Stomach (tissue), 19 donors: ENCODE measurements at places on chromosomes 5 and 9. TPM values are rescaled to one million over a fixed set of nuclear protein-coding genes. Genes with fewer than 3 reads are reported as not detected.

GAPT gene
- 4.9 TPM for polyA plus RNA-seq

- no peaks in the 10 kb centered on the region for H3K36me3 ChIP-seq
- no peak overlapping the region for H3K4me3 ChIP-seq
- no peak overlapping the region for H3K27ac ChIP-seq
These were observed 766.2 kb downstream of the PTPRD start for GRCh38 chr9:9846557-9846956.

GRCh38 chr5:1804001-1804690, 2.9 kb downstream of the NDUFS6 start:
- H3K4me1 ChIP-seq = peaks cover 41% of the 10 kb centered on the region
- H3K27me3 ChIP-seq = no peaks in the 10 kb centered on the region
- no peak overlapping the region for H3K27ac ChIP-seq
- H3K4me3 ChIP-seq = no peak overlapping the region
- peaks cover 66% of the 10 kb centered on the region for H3K36me3 ChIP-seq
- DNase-seq = no peak

TMEM215 gene
- not detected for polyA plus RNA-seq

DNA sequence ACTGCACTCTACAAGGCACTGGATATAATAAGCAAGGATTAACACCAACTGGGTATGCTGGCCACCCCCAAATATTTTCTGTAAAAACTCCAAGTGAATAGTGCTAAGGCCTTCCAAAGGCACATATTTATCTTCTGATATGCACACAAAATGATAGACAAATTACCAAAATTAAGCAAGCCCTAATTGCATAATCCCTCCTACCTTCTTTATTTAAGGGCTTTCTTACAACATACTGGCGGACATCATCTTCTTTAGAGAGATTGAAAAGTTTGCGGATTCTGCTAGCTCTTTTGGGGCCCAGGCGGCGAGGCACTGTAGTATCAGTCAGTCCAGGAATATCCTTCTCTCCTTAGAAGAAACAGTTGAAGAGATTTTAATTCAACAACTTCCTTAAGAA, 1.9 kb downstream of the RPS6 start:
- H3K4me1 ChIP-seq = peaks cover 23% of the 10 kb centered on the region
- peaks cover 46% of the 10 kb centered on the region for H3K36me3 ChIP-seq
- H3K4me3 ChIP-seq = peak overlapping the region; percentile 70

DNA sequence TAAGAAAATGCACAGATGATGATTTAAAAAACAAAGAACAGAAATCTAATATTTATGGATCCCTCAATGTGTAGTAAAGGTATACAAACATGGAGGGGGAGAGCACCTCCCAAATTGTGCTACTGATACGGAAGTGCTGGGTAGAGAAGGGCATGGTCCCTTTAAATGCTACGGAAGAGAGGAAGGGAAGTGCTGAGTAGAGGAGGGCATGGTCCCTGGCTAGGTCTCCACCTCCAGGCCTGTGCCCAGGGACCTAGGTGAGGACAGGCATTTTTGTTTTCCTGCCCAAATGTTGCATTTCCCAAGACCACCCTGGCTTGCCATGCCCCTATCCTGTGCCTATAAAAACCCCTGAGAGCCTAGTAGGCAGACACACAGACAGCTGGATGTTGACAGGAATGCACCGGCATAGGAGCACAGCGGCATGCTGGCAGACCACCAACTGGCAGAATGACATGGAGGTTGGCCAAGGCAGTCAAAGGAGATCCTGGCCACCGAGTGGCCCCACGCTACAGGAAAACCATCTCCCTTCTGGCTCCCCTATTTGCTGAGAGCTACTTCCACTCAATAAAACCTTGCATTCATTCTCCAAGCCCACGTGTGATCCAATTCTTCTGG, 62.1 kb upstream of the SPDL1 start:
- peak; percentile 23 for DNase-seq
- no peaks in the 10 kb centered on the region for H3K27me3 ChIP-seq
- H3K4me1 ChIP-seq = no peaks in the 10 kb centered on the region
- no peaks in the 10 kb centered on the region for H3K36me3 ChIP-seq
- H3K27ac ChIP-seq = no peak overlapping the region

GRCh38 chr5:57417320-57417719, 65.3 kb downstream of the ACTBL2 start:
- no peaks in the 10 kb centered on the region for H3K27me3 ChIP-seq
- H3K4me1 ChIP-seq = no peaks in the 10 kb centered on the region
- H3K27ac ChIP-seq = no peak overlapping the region

SAXO1 gene
- polyA plus RNA-seq = not detected

HCN1 gene
- polyA plus RNA-seq = 0.03 TPM

ISL1 gene
- 7.9 TPM for polyA plus RNA-seq

MVB12B gene
- polyA plus RNA-seq = 6.4 TPM

NOTCH1 gene
- polyA plus RNA-seq = 7.9 TPM

- no peaks in the 10 kb centered on the region for H3K36me3 ChIP-seq
- no peaks in the 10 kb centered on the region for H3K27me3 ChIP-seq
- H3K27ac ChIP-seq = peak overlapping the region; percentile 45
- no peaks in the 10 kb centered on the region for H3K4me1 ChIP-seq
- no peak for DNase-seq
These were observed 116.6 kb upstream of the BNC2 start for GRCh38 chr9:16987026-16987425.

DNA sequence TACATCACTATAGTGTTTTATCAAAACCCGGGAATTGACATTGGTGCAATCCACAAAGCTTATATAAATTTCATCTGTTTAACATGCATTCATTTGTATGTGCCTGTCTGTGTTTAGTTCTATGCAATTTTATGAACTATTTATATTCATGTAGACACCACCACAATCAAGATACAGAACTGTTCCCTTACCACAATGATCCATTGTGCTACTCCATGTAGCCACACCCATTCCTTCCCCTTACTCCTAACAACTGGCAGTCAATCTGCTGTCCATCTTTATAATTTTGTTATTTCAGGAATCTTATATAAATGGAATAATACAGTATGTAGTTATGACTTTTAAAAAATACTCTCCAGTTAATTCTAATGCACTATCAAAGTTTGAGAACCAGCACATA, 389.5 kb downstream of the HTR1A start:
- no peak for DNase-seq
- H3K27ac ChIP-seq = no peak overlapping the region
- H3K36me3 ChIP-seq = no peaks in the 10 kb centered on the region

- DNase-seq = peak; percentile 22
- no peak overlapping the region for H3K4me3 ChIP-seq
- H3K36me3 ChIP-seq = no peaks in the 10 kb centered on the region
- H3K27ac ChIP-seq = no peak overlapping the region
- peaks cover 5% of the 10 kb centered on the region for H3K4me1 ChIP-seq
- no peaks in the 10 kb centered on the region for H3K27me3 ChIP-seq
These were observed 10.7 kb upstream of the SLC22A4 start for GRCh38 chr5:132283423-132284043.

DNA sequence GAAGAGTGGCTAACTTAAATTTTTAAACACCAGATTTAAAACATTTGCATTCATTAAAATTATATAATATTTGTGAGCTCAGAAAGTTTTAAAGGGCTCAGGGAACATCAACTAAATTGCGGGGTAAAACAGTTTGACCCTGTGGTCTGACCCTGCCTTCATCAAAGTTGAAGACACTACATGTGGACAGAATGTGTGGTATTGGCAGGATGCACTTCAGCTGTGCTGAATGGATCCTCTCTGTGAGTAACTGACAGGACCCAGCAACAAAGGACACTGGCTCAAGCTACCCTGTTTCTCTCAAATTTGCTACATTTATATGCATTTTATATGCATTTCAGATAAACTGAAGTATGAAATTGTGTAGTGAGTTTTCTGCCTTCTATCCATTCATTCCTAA, 288.5 kb downstream of the ZNF608 start:
- H3K36me3 ChIP-seq = no peaks in the 10 kb centered on the region
- no peak overlapping the region for H3K4me3 ChIP-seq
- no peak for DNase-seq
- H3K27ac ChIP-seq = no peak overlapping the region
- no peaks in the 10 kb centered on the region for H3K27me3 ChIP-seq
- H3K4me1 ChIP-seq = no peaks in the 10 kb centered on the region

DMGDH gene
- polyA plus RNA-seq = 1.2 TPM

GOLPH3 gene
- polyA plus RNA-seq = 38.3 TPM

DNA sequence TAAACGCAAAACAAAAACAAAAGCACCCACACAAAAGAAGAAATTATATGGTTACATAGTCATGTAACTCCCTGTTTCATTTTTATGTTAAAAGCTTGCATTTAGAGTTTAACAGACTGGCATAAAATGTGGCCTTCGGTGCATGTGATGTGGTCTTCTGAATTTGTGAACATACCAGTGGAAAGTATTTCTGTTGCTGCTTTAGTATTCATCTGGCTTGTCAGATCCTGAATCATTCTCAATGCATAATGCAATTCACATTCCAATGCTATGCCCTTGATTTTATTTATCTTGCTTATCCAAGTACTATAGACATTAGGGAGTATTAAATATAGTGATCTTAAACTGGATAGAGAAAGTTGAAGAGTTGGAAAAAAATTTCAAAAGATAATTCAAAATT, 740.2 kb upstream of the ZNF608 start:
- H3K4me3 ChIP-seq = no peak overlapping the region
- no peaks in the 10 kb centered on the region for H3K36me3 ChIP-seq
- no peak for DNase-seq
- H3K27ac ChIP-seq = peak overlapping the region; percentile 91
- H3K4me1 ChIP-seq = peaks cover 39% of the 10 kb centered on the region

- H3K4me3 ChIP-seq = no peak overlapping the region
- H3K4me1 ChIP-seq = no peaks in the 10 kb centered on the region
- H3K27me3 ChIP-seq = no peaks in the 10 kb centered on the region
These were observed 38.8 kb upstream of the NDFIP1 start for GRCh38 chr5:142069606-142070399.

DNA sequence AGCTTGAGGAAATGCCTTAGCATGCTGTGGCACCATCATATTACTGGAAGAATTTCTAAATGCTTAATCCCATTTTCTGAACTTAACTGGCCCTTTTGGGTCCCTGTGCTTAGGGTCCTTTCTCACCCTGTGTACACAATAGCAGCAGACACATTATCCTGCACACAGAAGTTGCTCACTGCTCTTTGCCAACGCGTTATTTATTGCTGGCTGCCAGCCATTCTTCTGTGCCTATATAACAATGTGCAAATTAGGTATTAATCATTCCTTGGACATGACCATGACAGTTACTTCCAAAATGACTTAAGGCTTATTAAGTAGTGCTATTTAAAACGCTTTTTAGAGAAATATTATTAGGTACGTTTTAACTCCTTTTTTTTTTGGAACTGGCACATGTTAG, 134.7 kb downstream of the FBN2 start:
- H3K4me3 ChIP-seq = no peak overlapping the region
- H3K36me3 ChIP-seq = no peaks in the 10 kb centered on the region
- no peaks in the 10 kb centered on the region for H3K4me1 ChIP-seq
- H3K27ac ChIP-seq = no peak overlapping the region
- H3K27me3 ChIP-seq = no peaks in the 10 kb centered on the region

DNA sequence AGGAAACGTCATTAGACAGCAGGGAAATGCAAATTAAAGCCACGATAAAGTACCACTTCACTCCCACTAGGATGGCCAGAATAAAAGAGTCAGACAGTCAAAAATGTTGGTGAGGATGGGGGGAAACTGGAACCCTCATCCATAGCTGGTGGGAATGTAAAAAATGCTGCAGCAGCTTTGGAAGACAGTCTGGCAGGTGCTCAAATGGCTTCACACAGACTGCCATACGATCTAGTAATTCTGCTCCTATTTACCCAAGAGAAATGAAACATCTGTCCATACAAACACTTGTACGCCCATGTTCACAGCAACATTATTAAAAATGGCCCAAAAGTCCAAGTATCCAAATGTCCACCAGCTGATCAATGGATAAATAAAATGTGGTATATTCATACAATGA, 158.9 kb upstream of the PHYKPL start:
- H3K27me3 ChIP-seq = peaks cover 21% of the 10 kb centered on the region
- DNase-seq = peak; percentile 5
- peaks cover 5% of the 10 kb centered on the region for H3K4me1 ChIP-seq
- no peak overlapping the region for H3K4me3 ChIP-seq
- no peak overlapping the region for H3K27ac ChIP-seq
- H3K36me3 ChIP-seq = no peaks in the 10 kb centered on the region

- H3K4me3 ChIP-seq = no peak overlapping the region
- peaks cover 7% of the 10 kb centered on the region for H3K4me1 ChIP-seq
- H3K27me3 ChIP-seq = no peaks in the 10 kb centered on the region
- H3K36me3 ChIP-seq = no peaks in the 10 kb centered on the region
- DNase-seq = no peak
- no peak overlapping the region for H3K27ac ChIP-seq
These were observed 210.2 kb downstream of the DAB2IP start for GRCh38 chr9:121861501-121862180.

DNA sequence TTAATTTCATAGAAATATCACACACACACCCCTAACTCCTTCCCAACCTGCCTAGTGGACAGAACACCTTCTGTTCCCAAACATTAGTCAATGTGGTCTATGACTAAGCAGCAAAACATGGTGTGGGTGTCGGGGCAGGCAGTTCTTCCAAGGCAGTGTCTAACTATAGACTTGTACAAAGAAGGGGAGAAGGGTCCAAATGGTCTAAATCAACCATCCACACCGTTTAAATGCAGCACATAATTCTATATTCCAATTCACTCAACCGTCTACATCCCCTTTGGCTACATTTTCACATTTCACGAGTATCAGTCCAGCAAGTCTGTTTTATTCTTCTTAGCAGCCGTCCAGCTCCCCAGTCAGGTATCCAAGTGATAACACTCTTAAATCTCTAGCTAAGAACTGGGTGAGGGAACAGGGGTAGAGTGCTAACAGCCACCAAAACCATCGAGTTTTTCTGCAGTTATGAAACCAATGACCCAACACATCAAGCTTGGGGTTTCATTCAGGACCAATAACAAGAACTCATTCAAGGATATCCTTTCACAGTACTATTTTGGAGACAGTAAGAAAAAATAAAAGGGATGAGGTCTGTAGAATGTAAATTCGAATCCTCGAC, 3.3 kb downstream of the ZNF608 start:
- no peaks in the 10 kb centered on the region for H3K36me3 ChIP-seq
- peaks cover 61% of the 10 kb centered on the region for H3K4me1 ChIP-seq
- H3K27ac ChIP-seq = peak overlapping the region; percentile 93
- peak overlapping the region; percentile 70 for H3K4me3 ChIP-seq

GRCh38 chr9:138053996-138054752, 176.6 kb downstream of the CACNA1B start:
- H3K27me3 ChIP-seq = peaks cover 4% of the 10 kb centered on the region
- no peak overlapping the region for H3K27ac ChIP-seq
- DNase-seq = no peak
- no peaks in the 10 kb centered on the region for H3K36me3 ChIP-seq
- no peak overlapping the region for H3K4me3 ChIP-seq

CDC20B gene
- not detected for polyA plus RNA-seq

- H3K4me3 ChIP-seq = no peak overlapping the region
- H3K27me3 ChIP-seq = no peaks in the 10 kb centered on the region
- H3K36me3 ChIP-seq = peaks cover 3% of the 10 kb centered on the region
- H3K27ac ChIP-seq = peak overlapping the region; percentile 50
- peaks cover 99% of the 10 kb centered on the region for H3K4me1 ChIP-seq
These were observed 58.9 kb downstream of the IRF1 start for GRCh38 chr5:132431632-132432031.
